ENCODE measurements at places on chromosomes 7 and 10.

- DNase-seq, result no peak
These were observed 192.3 kb upstream of the PRSS58 start for GRCh38 chr7:142450206-142450605.

GRCh38 chr10:67837541-67838314, at the start of gene DNAJC12:
DNAJC12 (minus strand) TSS chr10:67838188; CDS start chr10:67838011, 177 bp downstream.
- DNase-seq, result peak; percentile 50

- no peak for DNase-seq
These were observed 38.1 kb downstream of the CTTNBP2 start for GRCh38 chr7:117835016-117835664.

- no peak for DNase-seq
These were observed 21.1 kb upstream of the PFKP start for GRCh38 chr10:3046210-3046779.

GRCh38 chr10:119521443-119522204, 20.9 kb downstream of the RGS10 start:
- DNase-seq, result no peak

GRCh38 chr7:127578036-127578684, 7.2 kb downstream of the GCC1 start:
- no peak for DNase-seq

DNA sequence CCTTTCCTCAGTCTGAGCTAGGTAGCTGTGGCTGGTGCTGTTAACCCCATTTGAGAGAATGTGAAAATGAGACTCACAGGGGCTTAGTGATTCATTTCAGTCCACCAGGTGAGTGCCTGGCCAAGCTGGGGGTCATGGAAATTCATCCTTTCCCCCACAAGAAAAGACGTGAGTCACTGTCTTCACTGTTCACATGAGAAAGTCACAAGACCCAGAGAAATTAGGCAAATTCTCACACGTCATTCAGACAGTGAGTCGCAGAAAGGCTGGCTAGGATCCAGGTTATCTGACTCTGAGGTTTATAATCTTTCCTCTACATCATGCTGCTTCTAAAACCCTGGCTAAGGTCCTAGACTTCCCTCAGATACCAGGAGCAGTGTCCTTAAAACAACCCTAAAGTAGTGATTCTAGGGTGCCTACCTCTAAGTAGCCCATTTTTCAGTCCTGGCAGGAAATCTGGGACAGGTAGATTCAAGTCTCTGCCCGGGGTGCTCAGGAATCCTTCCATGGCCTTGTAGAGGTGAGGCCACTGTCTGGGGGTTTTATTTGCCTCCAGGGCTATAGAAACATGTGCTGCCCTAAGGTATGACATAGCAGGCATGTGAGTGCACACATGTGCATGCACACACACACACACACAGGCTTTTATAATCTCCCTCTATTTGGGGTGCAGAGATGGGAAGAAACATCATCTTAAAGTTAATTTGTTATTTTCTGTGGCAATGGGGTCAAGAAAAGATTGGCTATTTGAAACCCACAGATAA, 427.9 kb upstream of the CELF2 start:
- peak; percentile 20 for DNase-seq

GRCh38 chr10:92081641-92082040, 158.1 kb downstream of the BTAF1 start:
- no peak for DNase-seq

- DNase-seq, result no peak
These were observed 10.7 kb upstream of the DPYSL4 start for GRCh38 chr10:132175907-132176581.

- no peak for DNase-seq
These were observed 106.5 kb downstream of the SMURF1 start for GRCh38 chr7:99037327-99037940.

DNA sequence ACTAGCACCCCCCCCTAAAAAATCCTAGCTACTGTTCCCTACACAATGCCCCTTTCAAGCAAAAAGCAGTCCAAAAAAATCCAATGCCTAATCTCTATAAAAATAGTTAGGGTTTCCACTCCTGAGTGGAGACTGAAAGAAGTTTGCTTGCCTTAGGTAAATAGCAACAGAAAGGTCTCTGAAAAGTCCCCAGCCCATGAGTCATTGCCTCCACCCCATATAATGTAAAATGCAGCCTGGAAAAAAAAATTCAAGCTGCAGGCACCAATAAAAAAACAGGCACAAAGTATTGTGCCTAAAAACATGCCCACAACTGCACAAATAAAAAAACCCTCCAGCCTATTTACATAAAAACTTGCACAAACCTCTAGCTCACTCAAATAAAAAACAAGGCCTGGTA, 47.5 kb downstream of the ZNF680 start:
- DNase-seq, result no peak

DNA sequence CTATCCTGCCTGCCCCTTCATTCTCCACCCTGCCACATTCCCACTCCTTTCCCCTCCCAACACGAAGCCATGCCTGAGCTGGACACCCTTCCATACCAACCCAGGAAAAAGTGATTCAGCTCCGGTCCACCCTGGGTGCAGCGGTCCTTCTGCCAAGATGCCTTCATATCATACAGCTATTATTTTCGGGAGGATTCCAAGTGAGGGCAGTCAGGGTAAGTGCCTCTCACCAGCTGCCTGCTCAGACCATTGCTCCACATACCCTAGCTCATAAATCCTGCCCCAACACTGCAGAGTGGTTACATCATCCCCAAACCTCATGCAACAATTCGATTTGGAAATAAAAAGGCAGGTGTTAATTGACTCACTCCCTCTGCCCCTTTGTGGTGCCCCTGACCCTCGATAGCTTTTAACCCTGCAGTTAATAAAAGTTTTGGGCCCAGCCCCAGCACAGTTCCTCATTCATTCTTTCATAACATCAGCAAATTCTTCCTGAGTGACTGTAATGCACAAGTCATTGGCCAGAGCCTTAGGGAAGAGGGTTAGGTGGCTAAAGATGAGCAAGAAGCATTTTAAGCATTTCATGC, 42.6 kb downstream of the ZNF503 start:
- DNase-seq, result peak; percentile 33

- DNase-seq, result no peak
These were observed 75.2 kb downstream of the INSIG1 start for GRCh38 chr7:155372782-155373358.

DNA sequence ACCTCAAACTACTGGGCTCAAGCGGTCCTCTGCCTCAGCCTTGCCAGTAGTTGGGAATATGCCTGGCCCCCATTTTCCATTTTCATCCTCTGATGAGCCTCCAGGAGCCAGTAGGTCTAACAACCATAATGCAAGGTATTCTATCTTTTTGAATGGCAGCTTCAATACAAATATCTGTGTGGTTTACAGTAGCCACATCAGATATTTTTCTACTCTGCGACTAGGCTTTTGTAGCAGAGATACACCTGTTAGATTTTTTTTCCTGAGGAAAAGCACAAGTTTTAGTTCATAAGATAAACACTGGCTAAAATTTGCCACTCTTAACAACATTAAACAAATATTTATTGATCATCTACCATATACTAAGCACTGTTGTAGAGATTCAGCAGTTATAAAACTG, 3.9 kb upstream of the GLCCI1 start:
- DNase-seq, result no peak

DNA sequence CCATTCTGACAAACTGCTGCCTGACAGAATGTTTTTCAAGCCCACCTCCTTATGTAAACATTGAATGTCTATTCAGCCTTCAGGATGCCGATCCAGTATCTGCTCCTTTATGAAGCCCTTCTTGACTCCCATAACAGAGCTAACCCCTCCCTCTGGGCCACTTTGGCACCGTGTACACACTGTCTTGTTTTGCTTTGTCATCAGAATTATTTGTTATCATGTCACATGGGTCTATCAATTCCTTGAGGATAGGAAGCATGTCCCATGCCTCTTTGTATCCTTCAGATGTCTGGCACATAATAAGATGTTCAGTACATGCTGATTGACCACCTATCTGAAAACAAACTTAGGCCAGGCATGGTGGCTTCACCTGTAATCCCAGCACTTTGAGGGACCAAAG, 92.3 kb downstream of the PRLHR start:
- DNase-seq, result no peak

GRCh38 chr10:25105743-25106260, 69.0 kb upstream of the GPR158 start:
- no peak for DNase-seq

GRCh38 chr10:132577350-132578003, 39.9 kb downstream of the INPP5A start:
- peak; percentile 48 for DNase-seq

GRCh38 chr7:135831455-135832195, 83.0 kb upstream of the FAM180A start:
- DNase-seq, result no peak

DNA sequence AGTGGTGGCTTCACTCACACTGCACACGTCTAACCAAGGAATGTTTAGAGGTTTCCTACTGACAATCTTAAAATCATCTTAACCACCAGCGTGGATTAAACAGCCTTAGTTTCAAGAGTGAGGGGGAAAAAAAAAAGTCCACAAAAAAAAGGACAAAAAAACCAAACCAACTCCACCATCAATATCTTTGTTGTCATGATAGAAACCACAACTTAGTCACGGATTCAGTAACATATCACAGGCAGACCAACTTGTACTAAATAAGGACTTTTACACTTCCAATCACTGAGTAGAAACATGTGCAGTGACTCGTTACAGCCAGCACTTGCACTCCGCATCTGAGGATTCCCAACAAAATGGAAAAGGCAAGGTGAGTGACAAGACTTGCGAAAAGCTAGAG, 46.5 kb downstream of the FAM171A1 start:
- DNase-seq, result no peak

- no peak for DNase-seq
These were observed 114.5 kb downstream of the PTPN20 start for GRCh38 chr10:47025540-47026300.

DNA sequence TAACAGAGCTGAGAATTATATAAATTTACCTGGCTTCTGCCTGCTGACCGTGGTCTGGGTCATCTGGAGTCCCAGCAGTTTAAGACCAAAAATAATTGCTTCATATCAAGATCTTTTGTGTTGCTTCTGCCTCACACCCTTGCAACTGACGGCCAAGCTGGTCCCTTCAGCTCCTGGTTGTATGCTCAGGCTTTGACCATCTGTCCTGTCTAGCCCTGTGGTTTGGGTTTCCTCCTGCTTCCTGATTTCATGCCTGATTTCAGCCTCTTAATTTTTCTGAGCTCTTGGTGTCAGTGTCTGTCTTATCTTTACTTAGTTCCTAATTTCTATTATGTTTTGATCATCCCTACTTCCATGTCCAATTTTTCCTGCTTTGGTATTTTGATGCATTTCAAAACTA, 87.9 kb upstream of the PLXDC2 start:
- DNase-seq, result no peak

DNA sequence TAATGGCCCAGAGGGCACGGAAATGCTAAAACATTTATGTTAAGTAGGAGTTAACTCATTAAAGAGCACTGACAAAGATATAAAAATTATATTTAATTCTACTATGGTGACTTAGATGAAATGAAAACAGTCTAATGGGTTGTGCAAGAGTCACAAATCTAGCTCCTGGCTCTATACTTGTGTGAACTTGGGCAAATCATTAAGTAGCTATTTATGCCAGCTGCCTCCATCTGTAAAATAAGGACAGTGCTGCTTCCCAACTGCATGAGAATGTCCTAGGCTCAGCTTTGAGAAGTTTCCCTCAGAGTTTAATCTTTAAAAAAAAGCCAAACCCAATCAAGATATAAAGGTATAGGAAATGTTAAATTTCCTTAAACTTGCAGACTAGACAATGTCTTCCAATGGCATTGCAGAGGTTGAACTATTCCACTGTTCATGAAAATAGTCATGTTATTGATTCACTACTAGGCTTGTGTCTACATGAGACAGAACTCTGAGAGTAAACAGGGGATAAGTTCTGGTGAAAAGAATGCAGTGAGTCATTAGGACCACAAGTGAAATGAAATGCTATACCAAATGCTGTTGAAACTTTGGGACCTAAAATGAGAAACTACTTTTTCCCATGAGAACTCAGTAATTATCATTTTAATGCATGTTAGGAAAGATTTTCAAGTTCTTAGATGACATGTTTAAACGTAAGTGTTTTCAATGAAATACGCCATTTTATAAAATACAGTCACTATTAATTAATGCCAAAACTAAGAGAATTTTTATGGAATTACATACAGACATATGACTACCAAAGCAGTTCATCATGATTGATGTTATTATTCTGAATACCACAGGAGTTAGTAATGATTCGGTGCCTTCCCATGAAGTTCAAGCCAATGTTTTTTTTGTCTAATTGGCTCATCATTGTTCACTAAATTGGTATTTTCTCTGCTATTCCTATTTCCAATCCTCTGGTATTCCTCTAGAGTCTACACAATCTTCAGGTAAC, 84.2 kb downstream of the CDK6 start:
- no peak for DNase-seq

GRCh38 chr7:44177570-44178131, 11.6 kb downstream of the GCK start:
- DNase-seq, result no peak

DNA sequence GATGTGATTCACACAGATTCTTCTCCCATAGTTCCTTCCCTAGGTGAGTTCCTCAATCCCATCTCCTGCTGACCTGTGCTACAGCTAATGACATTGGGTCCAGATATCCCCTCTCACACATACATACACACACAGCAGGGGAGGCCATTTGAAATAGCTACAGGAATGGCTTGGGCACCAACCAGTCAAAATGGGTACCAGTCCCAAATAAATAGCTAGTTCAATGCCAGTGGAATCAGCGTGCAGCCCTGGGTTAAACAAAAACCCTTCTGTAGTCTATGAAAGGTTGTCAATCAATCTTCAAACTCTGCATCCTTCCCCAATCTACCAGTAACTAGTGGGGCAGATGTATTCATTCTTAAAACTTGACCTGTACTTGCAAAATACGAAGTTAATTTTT, 9.3 kb downstream of the PNLIPRP2 start:
- DNase-seq, result no peak

DNA sequence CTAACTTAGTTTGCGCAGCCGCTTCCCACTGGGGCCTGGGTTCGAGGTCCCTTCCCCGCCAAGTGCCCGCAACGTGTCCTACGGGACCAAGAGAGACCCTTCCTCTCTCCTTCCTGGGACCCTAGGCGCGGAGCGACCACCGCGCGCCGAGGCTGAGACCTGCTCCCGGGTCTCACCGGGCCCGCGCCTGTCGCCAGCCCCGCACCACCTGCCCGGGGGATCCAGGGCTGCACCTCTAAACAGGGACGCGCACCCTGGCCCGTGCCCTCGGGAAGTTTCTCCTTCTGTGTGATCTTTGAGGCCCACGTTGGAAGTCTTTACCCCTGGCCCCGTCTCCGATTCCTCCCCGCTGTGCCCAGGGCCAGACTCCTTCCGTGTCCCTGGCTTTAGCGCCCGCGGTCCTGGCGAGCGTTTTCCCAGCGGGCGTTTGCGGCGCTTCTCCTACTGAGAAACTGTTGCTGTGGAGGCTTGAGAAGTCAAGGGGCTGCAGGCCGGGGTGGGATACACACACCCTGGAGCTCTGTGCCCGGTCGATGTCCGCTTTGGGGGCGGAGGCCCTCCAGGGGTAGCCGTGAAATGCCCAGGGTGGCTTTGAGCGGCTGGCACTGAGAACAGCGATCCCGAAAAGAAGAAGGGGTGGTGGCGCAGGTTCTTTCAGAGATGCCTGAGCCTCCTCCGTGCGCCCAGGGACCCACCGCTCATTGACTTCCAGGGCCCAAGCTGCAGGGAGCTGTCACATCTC, 575 bp downstream of the PLPP4 start:
- DNase-seq, result no peak

All from inflammatory macrophage treated with lipopolysaccharide for 4 hours (primary cell).